ENCODE measurements at places on chromosomes 16 and 17. TPM values are rescaled to one million over a fixed set of nuclear protein-coding genes. Genes with fewer than 3 reads are reported as not detected.

GRCh38 chr16:10988164-10988803 is 43.9 kb downstream of the CLEC16A start:
- no peaks in the 10 kb centered on the region for H3K27me3 ChIP-seq
- no peak overlapping the region for H3K27ac ChIP-seq
- DNase-seq, result no peak
- H3K36me3 ChIP-seq, result peaks cover 44% of the 10 kb centered on the region

GRCh38 chr16:3276679-3277078 is 6.6 kb upstream of the ZNF263 start:
- no peak overlapping the region for H3K4me3 ChIP-seq
- peaks cover 7% of the 10 kb centered on the region for H3K4me1 ChIP-seq
- H3K36me3 ChIP-seq, result no peaks in the 10 kb centered on the region
- H3K27ac ChIP-seq, result no peak overlapping the region
- DNase-seq, result no peak

GRCh38 chr16:11089504-11090124 is 145.2 kb downstream of the CLEC16A start:
- no peaks in the 10 kb centered on the region for H3K27me3 ChIP-seq
- no peak overlapping the region for H3K4me3 ChIP-seq
- DNase-seq, result no peak
- no peak overlapping the region for H3K27ac ChIP-seq

GRCh38 chr17:64357191-64357981 is 33.3 kb downstream of the PECAM1 start:
- peak; percentile 28 for DNase-seq
- H3K27ac ChIP-seq, result no peak overlapping the region
- H3K36me3 ChIP-seq, result peaks cover 100% of the 10 kb centered on the region
- no peak overlapping the region for H3K4me3 ChIP-seq
- peaks cover 6% of the 10 kb centered on the region for H3K4me1 ChIP-seq

CCL16 gene
- polyA plus RNA-seq, result not detected

TBC1D26 gene
- 0.03 TPM for polyA plus RNA-seq

DNA sequence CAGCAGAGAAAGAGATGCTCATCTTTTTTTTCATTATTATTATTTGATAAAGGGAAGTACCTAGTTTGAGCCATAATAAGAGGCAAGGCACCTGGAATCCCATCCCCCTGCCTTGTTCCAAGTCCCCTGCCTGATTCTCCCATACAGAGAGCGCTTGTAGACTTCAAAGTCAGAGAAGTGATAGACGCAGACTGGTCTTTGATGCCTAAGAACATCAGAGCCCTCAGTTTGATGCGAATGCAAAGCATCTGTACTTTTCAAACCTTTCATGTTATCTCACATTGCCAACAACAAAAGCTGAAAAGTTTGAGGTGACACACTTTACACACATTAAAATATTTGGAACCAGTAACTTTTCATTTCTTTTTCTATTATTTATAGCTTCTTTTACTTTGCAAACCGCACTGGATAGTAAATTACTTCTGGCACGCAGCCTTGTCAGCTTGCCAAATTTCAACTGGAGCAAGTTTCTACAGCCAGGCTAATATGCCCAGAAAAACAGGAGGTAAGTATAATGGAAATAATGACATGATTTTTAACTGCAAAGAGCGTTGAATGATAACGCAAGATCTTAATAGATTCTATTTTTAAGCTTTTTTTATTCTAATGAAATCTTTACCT is 5.9 kb upstream of the UTP6 start:
- no peak overlapping the region for H3K4me3 ChIP-seq
- no peaks in the 10 kb centered on the region for H3K27me3 ChIP-seq
- H3K36me3 ChIP-seq, result no peaks in the 10 kb centered on the region
- H3K4me1 ChIP-seq, result no peaks in the 10 kb centered on the region
- no peak overlapping the region for H3K27ac ChIP-seq

- no peaks in the 10 kb centered on the region for H3K27me3 ChIP-seq
- no peak for DNase-seq
- H3K4me1 ChIP-seq, result no peaks in the 10 kb centered on the region
- H3K4me3 ChIP-seq, result no peak overlapping the region
- no peaks in the 10 kb centered on the region for H3K36me3 ChIP-seq
Measured at GRCh38 chr16:53755026-53755910, 51.3 kb downstream of the FTO start.

TMEM92 gene
- polyA plus RNA-seq, result not detected

C16orf86 gene
- 4.6 TPM for polyA plus RNA-seq

DNA sequence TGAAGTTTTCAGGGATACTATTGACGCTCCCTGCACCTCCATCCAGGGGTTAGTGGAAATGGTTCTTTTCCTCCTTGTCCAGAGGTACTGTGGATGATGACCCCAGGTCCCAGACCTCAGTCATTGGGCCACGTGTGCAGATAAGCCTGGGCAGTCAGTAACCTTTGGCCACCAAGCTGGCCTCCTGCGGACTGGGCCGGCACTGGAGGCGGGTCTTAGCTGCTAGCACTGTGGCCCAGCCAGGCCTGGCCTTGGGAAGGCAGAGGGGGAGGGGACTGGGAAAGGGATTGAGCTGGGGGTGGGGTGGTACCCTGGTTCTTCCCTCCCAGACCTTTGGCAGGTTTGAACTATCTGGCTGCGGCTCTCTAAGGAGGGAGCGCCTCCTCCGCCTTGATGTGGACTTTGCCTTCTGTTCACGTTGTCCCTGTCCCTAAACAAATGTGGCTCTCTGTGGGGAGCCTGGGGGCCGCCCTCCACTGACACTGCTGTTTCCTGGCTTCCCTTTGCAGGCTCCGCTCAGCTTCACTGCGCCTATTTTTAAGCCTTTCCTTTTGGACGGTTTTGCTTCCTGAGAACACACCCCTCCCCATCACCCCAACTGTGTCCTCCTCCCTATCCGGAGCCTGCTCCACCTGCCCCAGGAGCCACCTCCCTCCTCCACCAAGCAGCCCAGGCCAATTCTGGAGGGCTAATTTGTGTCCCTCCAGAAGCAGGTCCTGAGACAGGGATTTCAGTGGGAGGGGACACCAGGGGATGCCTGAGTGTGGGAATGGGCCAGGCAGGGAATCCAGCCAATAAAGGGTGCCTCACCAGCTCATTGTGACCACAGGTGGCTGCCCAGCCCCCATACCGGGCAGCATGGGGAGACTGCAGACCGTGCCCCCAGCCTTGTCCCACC is 251.9 kb downstream of the SEC14L1 start:
- H3K27ac ChIP-seq, result no peak overlapping the region
- H3K4me1 ChIP-seq, result peaks cover 46% of the 10 kb centered on the region
- DNase-seq, result no peak
- H3K36me3 ChIP-seq, result no peaks in the 10 kb centered on the region

DNA sequence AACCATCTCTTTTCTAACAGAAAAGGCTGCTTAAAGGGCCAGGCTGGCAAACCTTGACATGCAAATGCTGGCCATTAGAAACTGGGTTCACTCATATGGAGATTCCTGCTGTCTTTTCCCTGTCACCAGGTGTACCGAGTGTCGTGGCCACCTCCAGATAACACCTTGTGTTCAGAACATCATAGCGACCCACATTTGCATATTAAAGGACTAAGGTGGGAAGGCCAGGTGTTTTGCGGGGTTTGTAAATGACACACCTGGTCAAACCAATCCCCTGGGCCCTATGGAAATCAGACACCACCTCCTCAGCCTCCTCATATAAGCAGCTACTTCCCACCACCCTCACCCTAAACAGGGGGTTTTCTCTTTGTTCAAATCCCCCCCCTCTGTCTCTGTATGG is 2.5 kb upstream of the AIPL1 start:
- peaks cover 22% of the 10 kb centered on the region for H3K27me3 ChIP-seq
- H3K4me1 ChIP-seq, result no peaks in the 10 kb centered on the region
- H3K27ac ChIP-seq, result no peak overlapping the region

DNA sequence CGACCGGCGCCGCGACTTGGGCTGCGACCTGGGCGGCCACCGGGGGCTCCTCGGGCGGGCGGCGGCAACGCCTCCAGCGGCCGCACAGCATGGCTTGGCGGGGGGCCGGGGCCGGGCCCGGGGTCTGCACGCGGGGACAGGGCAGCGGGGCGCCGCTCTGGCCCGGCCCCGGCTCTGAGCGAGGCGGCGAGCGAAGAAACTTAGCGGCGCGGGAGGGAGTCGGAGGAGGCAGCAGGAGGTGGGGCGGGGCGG is at the start of gene PLCD3:
Gene PLCD3 (minus strand): TSS at position 196 of the 252 bp plus-strand sequence. CDS start 105 bp downstream, at position 91.
- H3K27me3 ChIP-seq, result peaks cover 8% of the 10 kb centered on the region
- H3K4me1 ChIP-seq, result peaks cover 20% of the 10 kb centered on the region
- no peak for DNase-seq

GRCh38 chr17:40541060-40541872 is 24.0 kb downstream of the CCR7 start:
- H3K27ac ChIP-seq, result no peak overlapping the region
- H3K4me3 ChIP-seq, result no peak overlapping the region
- H3K4me1 ChIP-seq, result no peaks in the 10 kb centered on the region
- H3K36me3 ChIP-seq, result no peaks in the 10 kb centered on the region

GRCh38 chr17:12815642-12816141 is 26.4 kb downstream of the ARHGAP44 start:
- no peak for DNase-seq
- H3K27ac ChIP-seq, result no peak overlapping the region
- H3K4me1 ChIP-seq, result no peaks in the 10 kb centered on the region
- no peaks in the 10 kb centered on the region for H3K36me3 ChIP-seq
- no peaks in the 10 kb centered on the region for H3K27me3 ChIP-seq

TBC1D28 gene
- polyA plus RNA-seq, result not detected

B9D1 gene
- polyA plus RNA-seq, result 1.0 TPM

DNA sequence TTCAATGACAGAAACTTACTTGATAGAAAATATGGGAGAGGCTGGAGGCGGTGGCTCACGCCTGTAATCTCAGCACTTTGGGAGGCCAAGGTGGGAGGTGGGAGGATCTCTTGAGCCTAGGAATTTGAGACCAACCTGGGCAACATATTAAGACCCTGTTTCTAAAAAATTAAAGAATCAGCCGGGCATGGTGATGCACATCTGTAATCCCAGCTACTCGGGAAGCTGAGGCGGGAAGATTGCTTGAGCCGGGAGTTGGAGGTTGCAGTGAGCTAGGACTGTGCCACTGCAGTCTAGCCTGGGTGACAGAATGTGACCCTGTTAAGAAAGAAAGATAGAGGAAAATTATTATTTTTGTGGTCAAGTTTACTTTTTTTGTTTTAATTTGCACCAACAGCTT is 2.1 kb upstream of the NLK start:
- DNase-seq, result no peak
- H3K27me3 ChIP-seq, result no peaks in the 10 kb centered on the region
- H3K36me3 ChIP-seq, result no peaks in the 10 kb centered on the region
- peak overlapping the region; percentile 78 for H3K27ac ChIP-seq

DNA sequence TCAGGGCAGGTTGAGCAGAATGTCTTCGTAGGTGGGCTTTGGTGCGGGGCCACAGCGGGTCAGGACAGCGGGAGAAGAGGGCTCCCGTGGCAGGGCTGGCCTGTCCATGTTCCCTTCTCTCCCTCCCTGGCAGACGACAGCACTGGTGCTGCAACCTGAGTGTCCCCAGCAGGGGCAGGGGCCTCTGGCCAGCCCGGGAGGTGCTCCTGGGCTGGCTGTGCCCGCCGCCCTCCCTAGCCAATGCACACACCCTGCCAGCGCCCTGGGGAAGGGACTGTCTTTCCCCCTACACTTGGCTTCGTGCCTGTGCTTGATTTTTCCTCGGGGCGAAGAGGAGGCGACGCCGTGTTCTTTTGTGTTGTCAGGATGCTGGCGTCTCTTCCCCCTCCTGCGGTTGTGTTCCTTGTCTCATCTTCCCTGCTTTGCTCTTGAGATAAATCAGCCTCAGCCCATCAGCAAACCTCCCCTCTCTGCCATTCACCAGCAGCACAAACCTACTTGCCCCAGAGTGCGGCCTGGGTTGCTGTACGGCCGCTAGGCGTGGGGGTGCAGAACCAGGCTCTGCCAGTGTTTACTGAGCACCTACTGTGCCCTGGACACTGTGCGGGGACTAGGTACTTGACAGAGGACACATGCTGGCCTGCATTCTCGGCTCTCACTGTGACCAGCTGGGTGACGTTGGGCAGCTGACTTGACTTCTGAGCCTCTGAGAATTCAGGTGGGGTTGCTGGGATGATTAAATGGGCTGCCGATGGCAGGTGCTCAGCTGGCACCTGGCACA is 237.3 kb upstream of the CIBAR2 start:
- no peaks in the 10 kb centered on the region for H3K4me1 ChIP-seq
- H3K27me3 ChIP-seq, result no peaks in the 10 kb centered on the region
- no peaks in the 10 kb centered on the region for H3K36me3 ChIP-seq

CUEDC1 gene
- polyA plus RNA-seq, result 31.0 TPM

GRCh38 chr16:4096509-4096908 is 19.7 kb downstream of the ADCY9 start:
- no peak for DNase-seq
- H3K27me3 ChIP-seq, result no peaks in the 10 kb centered on the region
- H3K4me1 ChIP-seq, result peaks cover 18% of the 10 kb centered on the region
- H3K27ac ChIP-seq, result peak overlapping the region; percentile 78
- no peak overlapping the region for H3K4me3 ChIP-seq
- no peaks in the 10 kb centered on the region for H3K36me3 ChIP-seq

SLC7A6 gene
- polyA plus RNA-seq, result 4.3 TPM

DNA sequence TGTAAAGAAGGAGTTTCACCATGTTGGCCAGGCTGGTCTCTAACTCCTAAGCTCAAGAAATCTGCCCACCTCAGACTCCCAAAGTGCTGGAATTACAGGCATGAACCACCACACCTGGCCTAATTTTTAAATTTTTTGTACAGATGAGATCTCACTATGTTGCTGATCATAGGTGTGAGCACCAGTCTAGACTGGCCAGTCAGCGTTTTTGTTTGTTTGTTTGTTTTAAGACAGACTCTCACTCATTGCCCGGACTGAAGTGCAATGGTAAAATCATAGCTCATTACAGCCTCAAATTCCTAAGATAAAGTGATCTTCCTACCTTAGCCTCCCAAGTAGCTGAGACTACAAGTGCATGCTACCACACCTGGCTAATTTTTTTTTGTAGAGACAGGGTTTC is 38.0 kb upstream of the TAOK1 start:
- H3K27ac ChIP-seq, result no peak overlapping the region
- H3K4me1 ChIP-seq, result no peaks in the 10 kb centered on the region
- H3K27me3 ChIP-seq, result no peaks in the 10 kb centered on the region
- H3K4me3 ChIP-seq, result no peak overlapping the region
- no peaks in the 10 kb centered on the region for H3K36me3 ChIP-seq

APRT gene
- polyA plus RNA-seq, result 233 TPM

DNA sequence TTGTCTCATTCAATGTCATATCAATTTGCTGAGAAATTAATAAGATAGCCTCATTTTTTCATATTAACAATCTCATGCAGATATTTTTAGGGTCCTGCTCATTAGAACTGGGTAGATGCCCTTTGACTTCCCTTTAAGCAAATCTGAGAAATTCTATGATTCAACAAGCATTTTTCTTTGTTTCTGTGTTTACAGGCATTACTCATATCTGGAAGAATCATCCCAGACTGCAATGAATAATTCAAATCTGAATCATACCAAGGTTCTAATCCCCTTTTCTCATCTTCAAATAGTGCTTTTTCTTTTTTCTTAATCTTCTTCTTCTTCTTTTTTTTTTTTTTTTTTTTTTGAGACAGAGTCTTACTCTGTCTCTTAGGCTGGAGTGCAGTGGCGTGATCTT is 69.2 kb upstream of the KIFC3 start:
- H3K4me1 ChIP-seq, result no peaks in the 10 kb centered on the region
- no peak overlapping the region for H3K4me3 ChIP-seq
- no peak overlapping the region for H3K27ac ChIP-seq
- no peaks in the 10 kb centered on the region for H3K36me3 ChIP-seq
- no peaks in the 10 kb centered on the region for H3K27me3 ChIP-seq

- no peaks in the 10 kb centered on the region for H3K27me3 ChIP-seq
- peak; percentile 95 for DNase-seq
- H3K4me1 ChIP-seq, result peaks cover 84% of the 10 kb centered on the region
- H3K36me3 ChIP-seq, result peaks cover 31% of the 10 kb centered on the region
- H3K27ac ChIP-seq, result peak overlapping the region; percentile 88
- H3K4me3 ChIP-seq, result no peak overlapping the region
Measured at GRCh38 chr17:1590029-1590746, 27.6 kb upstream of the PITPNA start.

CACNG3 gene
- not detected for polyA plus RNA-seq

- peaks cover 15% of the 10 kb centered on the region for H3K4me1 ChIP-seq
- no peaks in the 10 kb centered on the region for H3K36me3 ChIP-seq
Measured at GRCh38 chr17:1473170-1473569, 17.1 kb upstream of the CRK start.

Measured in CD14-positive monocyte (primary cell).